Activated CD8-positive, alpha-beta memory T cell treated with anti-CD3 and anti-CD28 coated beads, Interleukin-2, amount 50 U/mL, for 4 hours (primary cell): ENCODE measurements at places on chromosomes 3 and 15.

DNA sequence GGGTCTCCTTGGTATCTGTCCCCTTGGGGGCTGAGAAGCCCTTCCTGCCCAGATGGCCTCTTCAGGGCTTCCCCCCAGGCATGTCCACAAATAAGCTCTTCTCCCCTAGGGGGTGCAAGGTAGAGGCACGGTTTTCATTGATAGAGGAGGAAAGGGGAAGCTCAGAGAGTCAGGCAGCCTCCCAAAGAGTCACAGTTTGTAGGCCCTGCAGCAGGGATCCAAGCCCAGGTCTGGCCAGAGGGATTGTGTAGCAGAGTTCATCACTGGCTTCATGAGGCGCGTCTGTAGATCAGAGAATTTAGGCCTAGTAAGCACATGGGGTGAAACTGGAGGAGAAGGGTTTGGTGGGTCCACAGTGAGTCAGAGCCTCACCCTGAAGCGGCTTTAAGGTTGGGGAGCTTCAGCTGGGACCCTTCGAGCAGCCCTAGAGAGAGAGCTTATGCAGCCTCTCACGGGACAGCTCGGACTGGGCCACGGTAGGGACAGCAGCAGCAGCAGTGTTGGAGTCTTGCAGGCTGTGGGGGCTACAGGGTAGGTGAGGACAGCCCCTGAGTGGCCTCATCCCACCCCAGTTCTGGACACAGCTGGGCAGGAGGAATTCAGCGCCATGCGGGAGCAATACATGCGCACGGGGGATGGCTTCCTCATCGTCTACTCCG, 37.5 kb upstream of the ESYT3 start:
- DNase-seq = no peak

GRCh38 chr15:65869954-65870871, 922 bp downstream of the RAB11A start:
- no peak for DNase-seq

DNA sequence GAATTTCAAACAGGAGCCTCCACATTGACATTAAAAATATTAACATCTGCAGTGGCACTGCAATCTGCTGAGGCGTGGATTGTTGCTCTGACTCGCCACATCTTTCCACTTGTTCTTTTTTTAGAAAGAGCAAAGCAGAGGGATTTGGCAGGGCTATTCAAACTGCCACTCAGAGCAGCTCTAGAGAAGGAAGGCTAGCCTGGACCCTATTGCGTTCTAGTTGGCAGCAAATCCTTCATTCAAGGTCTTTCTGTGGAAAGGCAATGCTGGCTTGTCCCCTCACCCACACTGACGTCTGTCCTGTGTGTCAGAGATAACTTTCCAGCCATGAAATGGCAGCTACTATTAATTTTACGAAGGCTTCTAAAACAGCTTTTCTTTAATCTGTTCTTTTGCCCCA, 483.2 kb upstream of the SGO1 start:
- DNase-seq = no peak

DNA sequence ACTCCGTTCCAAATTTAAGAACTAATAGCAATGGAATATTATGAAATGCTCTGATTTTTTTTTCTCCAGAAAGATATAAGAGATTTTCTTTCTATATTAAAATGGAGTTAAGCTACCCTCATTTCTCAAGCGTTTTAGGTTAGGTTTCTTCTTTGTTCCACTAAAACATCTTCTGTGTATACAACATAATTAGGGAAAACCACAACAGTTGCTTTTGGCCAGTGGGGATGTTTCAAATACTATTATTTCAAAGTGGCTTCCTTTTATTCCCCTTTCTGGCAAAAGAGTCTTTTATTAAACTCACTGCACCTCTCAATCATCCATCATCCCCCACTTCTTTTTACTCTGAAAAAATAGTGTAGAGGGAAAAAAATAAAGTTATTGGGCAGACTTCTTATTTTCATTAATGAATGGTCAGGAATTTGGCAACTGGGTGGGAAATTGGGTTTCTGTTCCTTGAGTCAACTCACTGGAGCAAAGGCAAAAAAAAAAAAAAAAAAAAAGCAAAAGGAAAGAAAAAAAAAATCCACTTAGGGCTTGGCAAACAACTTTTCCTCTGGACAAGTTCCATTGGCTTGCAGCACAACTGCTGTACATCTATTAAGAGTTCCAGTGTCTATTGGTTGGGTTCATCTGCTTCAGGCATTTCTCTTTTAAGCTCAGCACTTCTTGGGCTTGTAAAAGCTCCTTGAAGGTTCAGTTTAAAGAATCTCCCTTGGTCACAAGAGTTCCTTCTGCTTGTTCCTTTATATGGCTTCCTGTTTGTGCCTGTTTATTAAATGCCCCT, 963.4 kb downstream of the ROBO1 start:
- DNase-seq = no peak

GRCh38 chr3:196645897-196646665, 6.6 kb downstream of the NRROS start:
- no peak for DNase-seq

DNA sequence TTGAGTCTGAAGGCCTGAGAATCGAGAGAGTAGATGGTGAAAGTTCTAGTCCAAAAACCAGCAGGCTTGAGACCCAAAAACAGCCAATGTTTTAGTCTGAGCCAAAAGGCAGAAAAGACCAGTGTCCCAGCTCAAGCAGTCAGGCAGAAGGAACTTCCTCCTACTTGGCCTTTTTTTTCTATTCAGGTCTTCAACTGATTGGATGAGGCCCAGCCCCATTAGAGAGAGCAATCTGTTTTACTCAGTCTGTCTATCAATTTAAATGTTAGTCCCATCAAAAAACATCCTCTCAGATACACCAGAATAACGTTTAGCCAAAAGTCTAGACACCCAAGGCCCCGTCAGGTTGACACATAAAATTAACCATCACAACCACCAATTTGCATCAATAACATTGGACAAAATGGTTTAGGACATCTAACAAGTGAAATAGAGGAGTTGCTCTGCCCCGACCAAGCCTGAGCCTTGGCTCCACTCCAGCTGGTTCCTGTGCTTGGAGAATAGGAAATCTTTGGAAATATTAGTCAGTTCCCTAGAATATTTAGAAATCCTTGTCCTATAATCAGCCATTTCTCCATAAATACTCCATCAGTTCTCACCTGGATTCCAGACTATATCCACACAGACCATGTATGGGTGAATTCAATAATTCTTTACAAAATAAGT, 51.4 kb upstream of the LIPC start:
- DNase-seq = no peak

DNA sequence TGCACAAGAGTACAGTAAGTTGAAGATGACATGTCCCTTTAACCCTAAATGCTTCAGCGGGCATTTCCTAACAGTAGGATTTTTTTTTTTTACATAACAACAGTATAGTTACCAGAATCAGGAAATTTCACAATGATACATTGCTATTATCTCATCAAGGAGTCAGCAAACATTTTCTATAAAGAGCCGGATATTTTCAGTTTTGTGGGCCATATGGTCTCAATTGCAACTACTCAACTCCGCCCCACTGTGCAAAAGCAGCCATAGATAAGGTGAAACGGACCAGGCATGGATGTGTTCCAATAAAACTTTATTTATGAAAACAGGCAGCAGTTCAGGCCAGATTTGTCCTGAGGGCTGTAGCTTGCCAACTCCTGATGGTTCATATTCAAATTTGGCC, 130.6 kb downstream of the SMAD6 start:
- no peak for DNase-seq

DNA sequence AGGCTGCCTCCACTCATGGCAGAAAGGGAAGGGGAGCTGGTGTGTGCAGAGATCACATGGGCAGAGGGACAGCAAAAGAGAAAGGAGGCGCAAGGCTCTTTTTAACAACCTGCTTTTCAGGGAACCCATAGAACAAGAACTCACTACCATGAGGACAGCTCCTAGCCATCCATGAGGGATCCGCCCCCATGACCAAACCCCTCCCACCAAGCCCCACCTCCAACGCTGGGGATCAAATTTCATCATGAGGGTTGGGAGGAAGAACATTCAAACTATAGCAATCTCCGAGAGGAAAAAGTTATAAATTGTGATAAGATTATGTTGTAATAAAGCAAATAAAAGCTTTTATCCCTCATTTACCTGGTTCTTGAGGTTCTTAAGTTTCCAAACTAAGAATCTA, 84.7 kb upstream of the LMCD1 start:
- DNase-seq = no peak

GRCh38 chr3:134027631-134028030, 2.1 kb downstream of the SLCO2A1 start:
- no peak for DNase-seq

- DNase-seq = no peak
Measured at GRCh38 chr3:39063143-39063542, 11.3 kb downstream of the WDR48 start.

GRCh38 chr3:62970648-62971047, 95.4 kb upstream of the CADPS start:
- DNase-seq = no peak

GRCh38 chr15:54803134-54803808, 393.5 kb downstream of the RSL24D1 start:
- DNase-seq = no peak

GRCh38 chr3:23329471-23330105, 126.5 kb downstream of the UBE2E2 start:
- DNase-seq = no peak

DNA sequence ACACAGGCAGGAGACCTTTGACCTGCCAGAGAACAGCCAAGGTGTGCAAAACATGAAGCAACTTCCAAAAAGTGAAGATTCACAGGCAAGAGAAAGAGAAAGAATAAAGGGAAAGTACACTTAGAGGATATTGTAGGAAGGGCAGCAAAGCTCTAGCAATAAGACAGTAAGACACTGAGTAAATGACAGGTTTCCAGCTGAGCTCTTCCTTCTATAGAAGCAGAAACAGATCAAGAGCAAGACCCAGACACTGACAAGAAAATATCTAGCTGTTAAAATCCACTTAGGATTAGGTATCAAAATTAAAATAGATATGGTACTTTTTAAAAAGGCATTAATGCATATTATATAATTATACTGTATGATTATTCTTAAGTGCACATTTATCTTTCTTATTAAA, 333.4 kb downstream of the RAP2B start:
- DNase-seq = no peak

GRCh38 chr3:88219138-88219792, 69.5 kb downstream of the C3orf38 start:
- DNase-seq = no peak

GRCh38 chr3:122268257-122269024, 56.6 kb upstream of the CSTA start:
- no peak for DNase-seq

- DNase-seq = no peak
Measured at GRCh38 chr3:42175386-42176240, 84.5 kb downstream of the TRAK1 start.

DNA sequence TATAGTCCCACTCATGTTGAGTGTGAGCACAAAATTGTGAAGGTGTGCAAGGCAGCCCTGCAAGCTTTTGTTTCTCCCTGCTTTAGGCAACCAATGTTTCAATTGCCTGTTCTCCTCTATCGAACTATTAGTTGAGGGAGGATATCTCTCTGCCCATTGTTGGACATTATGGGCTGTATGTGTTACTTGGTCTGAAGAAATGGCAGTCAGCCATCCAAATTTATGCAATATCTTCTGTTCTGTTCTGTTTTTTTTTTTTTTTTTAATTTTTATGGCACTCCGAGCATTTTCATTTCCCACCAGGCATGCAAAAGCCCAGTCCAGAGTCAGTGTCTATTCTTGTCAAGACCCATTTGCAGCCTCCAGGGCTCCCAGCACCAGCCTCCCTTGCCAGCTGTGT, 44.0 kb downstream of the ANAPC13 start:
- DNase-seq = no peak

- no peak for DNase-seq
Measured at GRCh38 chr15:65761210-65761926, 30.7 kb downstream of the DENND4A start.
